ENCODE measurements at places on chromosomes 3 and 15.

DNA sequence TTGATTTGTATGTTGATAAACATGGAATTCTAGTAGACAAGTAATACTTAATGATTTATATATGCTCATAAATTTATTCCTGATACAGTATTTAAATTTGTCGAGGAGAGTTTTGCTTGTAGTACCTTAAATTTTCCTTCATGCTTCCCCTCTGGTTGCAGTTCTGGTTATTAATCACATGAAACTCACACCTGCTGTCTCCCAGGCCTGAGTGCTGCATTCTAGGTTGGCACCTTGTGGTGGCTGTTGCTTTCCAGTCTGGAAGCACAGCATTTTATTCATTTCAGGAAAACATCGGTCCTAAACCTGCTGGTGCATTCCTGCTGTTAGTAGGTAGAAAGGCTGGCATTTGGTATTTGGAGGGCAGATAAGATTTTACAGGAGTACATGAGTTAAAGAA lies 44.9 kb downstream of the ATP1B3 start:
- no peak for DNase-seq

DNA sequence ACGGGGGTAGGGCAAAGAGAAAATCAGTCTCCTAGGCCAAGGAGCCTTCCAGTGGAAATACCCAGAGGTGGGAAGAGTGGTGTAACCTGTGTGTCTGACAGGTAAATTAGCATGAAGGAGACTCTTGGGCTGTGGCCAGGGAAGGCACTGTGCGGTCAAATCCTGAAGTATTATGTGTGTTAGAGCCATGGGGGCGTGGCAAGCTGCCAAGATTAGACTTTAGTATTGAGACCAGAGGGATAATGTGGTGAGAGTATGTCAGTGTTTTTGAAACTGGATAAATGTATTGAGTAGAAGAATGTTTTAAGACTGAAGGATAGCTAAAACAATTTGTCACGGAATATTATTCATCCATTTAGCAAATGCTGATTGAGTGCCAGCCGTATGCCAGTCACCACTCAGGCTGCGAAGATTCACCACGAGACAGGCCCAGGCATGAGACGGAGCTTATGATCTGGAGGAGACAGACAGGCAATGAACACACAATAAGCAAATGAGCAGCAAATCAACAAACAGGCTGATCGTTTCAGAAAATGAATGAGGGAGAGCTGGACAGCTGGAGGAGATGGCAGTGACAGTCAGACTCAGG lies 445.9 kb downstream of the MCTP2 start:
- DNase-seq: no peak

DNA sequence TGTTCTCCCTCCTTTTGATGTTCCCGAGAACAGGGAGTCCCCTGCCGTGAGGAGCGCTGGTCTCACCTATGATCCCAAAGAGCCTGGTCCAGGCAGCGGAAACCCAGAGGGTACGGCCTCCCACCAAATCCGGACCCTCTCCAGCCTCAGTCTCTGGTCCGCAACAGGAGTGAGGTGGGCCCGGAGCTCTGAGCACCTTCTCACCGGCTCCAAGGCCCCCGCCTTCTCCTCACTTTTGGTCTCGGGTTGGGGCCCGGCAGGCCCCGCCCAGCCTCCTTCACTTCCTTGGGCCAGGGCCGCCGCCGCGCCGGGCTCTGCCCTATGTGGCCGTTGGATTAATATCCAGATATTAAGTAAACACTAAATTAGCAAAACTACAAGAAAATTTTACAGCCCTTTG lies 5.7 kb upstream of the SKOR1 start:
- no peak for DNase-seq

- no peak for DNase-seq
Measured at GRCh38 chr3:31974964-31975363, 6.1 kb downstream of the OSBPL10 start.

DNA sequence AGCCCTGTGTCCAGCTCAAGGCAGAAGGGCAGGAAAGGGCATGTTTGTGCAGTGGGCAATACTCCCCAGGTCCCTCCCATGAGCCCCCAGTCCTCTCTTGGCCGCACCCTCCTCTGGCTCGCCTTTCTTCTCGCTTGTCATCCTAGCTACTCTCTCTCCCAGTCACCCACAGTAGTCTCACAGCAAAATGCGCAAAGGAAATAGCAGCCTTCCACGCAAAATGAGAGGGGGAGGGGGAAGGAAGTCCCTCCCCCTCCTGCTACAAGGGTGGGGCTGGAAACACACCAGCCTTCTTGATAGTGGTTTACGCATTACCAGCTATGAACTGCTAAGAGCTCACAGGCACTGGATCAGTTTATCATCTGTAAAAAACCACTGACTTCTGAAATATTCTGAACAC lies 83.8 kb downstream of the GADL1 start:
- DNase-seq: no peak

DNA sequence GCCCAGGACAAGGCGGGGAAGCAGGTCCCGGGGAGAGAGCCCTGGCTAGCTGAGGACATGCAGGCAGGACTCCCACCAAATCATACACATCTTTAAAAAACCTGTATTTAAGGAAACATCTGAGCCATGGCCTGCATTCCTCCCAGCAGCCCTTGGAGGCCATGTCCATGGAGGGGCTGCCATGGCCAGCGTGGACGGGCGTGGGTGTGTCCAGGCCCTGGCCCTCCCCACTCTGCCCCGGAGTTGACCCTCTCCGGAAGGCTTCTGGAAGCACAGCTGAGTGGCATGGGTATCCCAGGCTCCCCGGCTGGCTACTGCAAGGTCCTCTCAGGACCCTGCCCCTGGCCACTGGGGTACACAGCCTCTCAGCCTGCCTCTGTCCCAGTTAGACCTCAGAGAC lies 149.8 kb downstream of the NSMCE3 start:
- DNase-seq: no peak

Measured in stimulated activated CD4-positive, alpha-beta T cell treated with anti-CD3 and anti-CD28 coated beads, Interleukin-4, amount 100 ng/mL, for 1 hour (primary cell).